GM12864 (cell line): ENCODE measurements at places on chromosomes 5 and 9.

GRCh38 chr5:177116631-177117373, 16.8 kb upstream of the NSD1 start:
- DNase-seq = no peak

GRCh38 chr9:9799287-9799686, 813.5 kb downstream of the PTPRD start:
- no peak for DNase-seq

GRCh38 chr9:94630833-94631232, 8.5 kb downstream of the FBP1 start:
- no peak for DNase-seq

GRCh38 chr5:1874771-1875220, 7.9 kb downstream of the IRX4 start:
- DNase-seq = no peak

- peak; percentile 89 for DNase-seq
Observed at GRCh38 chr9:131678499-131679111, 61.3 kb downstream of the RAPGEF1 start.

- no peak for DNase-seq
Observed at GRCh38 chr5:115389799-115390382, 93.4 kb upstream of the CCDC112 start.

- no peak for DNase-seq
Observed at GRCh38 chr5:75435096-75435495, 76.3 kb downstream of the CERT1 start.

DNA sequence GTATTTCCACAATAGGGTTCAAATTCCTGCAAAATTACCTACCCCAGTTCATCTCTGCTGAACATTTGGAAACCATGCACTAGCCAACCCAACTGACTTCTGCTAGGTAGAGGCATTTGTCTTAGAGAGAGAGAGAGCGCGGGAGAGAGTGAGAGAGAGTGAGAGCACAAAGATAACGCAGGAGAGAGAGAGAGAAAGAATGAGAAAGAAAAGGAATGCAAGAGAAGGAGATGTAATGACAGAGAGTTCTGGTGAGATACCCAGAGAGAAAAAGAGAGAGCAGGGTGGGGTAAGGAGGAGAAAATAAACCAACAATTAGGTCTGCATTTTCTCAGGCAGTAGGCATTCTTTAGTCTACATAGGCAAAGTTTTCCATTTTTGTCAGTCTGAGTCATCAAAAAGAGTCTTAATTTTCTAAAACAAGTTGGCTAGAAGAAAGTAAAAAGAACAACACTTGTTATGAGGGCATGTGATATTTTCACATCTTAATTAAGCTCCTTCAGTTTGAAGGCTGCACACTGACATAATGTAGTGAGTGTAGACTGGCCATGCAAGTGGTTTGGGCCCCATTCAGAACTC, 98.2 kb downstream of the MAP1B start:
- DNase-seq = no peak

GRCh38 chr5:174358276-174358675, 312.8 kb downstream of the NSG2 start:
- DNase-seq = no peak

- DNase-seq = no peak
Observed at GRCh38 chr5:124259017-124259416, 487.4 kb downstream of the ZNF608 start.

DNA sequence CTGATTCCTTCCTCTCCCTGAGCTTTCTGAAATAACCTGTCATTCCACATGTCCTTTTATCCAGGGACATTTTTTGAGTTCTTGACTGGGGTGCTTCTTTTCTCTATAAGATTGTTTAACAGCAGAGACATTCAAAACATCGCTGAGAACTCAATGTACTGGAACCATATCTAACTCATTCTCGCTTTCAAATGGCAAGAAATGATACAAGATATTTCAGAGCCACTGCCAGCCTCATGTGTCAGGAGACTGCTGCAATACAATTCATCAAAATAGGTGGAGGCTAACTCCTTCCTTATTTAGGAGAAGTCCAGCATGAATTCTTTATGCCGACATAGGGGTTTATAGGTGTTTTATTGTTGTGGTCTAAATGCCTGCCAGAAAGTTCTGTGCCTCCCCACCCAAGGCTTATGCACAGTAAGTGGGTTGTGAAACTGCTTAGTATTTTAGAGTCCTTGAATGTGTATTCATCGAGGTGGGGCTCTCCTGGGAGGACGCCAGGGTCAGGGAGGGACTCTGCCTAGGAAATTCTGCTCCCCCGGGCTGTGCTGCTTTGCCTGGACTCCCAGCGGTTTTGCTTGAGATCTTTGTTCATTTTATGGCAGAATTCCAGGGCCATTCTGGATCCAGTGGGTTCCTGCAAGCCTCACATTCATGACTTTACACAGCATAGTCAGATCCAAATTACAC, 53.9 kb downstream of the ZNF474 start:
- no peak for DNase-seq

- no peak for DNase-seq
Observed at GRCh38 chr5:160921-161802, 30.1 kb upstream of the LRRC14B start.
